ENCODE measurements at places on chromosomes 16 and 17. TPM values are rescaled to one million over a fixed set of nuclear protein-coding genes. Genes with fewer than 3 reads are reported as not detected.

DNA sequence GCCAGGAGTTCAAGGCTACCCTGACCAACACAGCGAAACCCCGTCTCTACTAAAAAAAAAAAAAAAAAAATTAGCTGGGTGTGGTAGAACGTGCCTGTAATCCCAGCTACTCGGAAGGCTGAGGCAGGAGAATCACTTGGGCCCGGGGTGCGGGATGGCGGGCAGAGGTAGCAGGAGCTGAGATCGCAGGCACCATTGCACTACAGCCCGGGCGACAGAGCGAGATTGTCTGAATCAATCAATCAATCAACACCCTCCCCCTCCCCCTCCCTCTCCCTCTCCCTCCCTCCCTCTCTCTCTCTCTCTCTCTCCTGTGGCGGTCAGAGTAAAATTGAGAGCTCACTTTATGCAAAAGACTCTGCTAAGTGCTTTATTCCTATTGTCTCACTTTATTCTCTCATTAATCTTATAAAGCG, 1.2 kb downstream of the HSDL1 start:
- no peak for DNase-seq
- no peaks in the 10 kb centered on the region for H3K27me3 ChIP-seq
- no peak overlapping the region for H3K27ac ChIP-seq
- H3K36me3 ChIP-seq = no peaks in the 10 kb centered on the region
- H3K4me3 ChIP-seq = peak overlapping the region; percentile 83

GRCh38 chr16:17407321-17407720, 63.4 kb downstream of the XYLT1 start:
- no peak overlapping the region for H3K4me3 ChIP-seq
- peak overlapping the region; percentile 53 for H3K27ac ChIP-seq
- H3K4me1 ChIP-seq = peaks cover 27% of the 10 kb centered on the region
- no peaks in the 10 kb centered on the region for H3K36me3 ChIP-seq
- no peak for DNase-seq
- H3K27me3 ChIP-seq = no peaks in the 10 kb centered on the region

- DNase-seq = no peak
- H3K27ac ChIP-seq = no peak overlapping the region
- H3K4me3 ChIP-seq = no peak overlapping the region
- H3K4me1 ChIP-seq = no peaks in the 10 kb centered on the region
- no peaks in the 10 kb centered on the region for H3K36me3 ChIP-seq
Measured at GRCh38 chr16:59324462-59324861, 590.3 kb upstream of the GOT2 start.

Gene CCL2
- total RNA-seq = 26.9 TPM

Gene SDR42E1
- 27.5 TPM for total RNA-seq

Gene KRT10
- total RNA-seq = 5,305 TPM
